G401 (cell line): ENCODE measurements at places on chromosomes 12 and 14. TPM values are rescaled to one million over a fixed set of nuclear protein-coding genes. Genes with fewer than 3 reads are reported as not detected.
A peak's percentile ranks its signal among the peaks of the same experiment; 100 is the strongest.

DNA sequence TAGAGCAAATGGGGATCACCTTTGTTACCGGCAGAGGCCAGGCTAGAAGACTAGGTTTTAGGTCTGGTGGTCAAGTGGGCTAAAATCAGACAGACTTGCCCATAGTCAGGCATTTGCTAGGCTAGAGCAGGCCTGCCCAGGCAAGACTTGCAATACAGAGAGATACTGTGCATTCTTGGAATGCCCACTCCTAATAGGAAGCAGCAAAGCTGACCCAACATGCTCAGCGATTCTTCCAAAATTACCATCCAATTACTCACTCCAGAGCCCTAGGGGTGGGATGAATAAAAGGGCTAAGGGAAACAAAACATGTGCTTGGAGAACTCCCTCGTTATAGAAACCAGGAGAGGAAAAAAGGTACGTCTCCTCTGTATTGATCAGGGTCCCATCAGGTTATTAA, 187.8 kb upstream of the AMIGO2 start:
- no peak for DNase-seq

DNA sequence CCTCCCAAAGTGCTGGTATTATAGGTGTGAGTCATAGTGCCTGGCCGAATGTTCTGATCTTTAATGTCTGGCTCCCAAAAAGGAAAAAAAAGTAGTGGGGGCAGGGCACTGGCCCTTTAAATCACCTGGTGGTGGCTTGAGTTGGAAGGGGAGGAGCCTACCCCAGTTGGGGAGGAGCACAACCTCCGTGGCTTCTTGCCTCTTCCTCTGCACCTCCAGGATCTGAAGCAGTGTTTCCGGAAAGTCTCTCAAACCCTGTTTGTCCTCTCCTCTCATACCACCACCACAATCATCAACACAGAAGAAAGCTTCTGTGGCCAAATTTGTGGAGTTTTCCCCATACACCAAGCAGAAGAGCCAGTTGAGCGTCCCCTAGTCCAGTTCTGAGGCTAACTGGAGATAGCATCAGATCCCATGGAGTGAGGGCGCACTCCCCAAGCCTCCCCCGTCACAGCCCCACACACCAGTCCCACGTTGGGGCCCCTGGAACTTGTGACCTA, 24.3 kb upstream of the RCOR1 start:
- DNase-seq = peak; percentile 28

- no peak for DNase-seq
These were observed 20.4 kb upstream of the TMEM179 start for GRCh38 chr14:104624939-104625338.

- no peak for DNase-seq
These were observed 6.3 kb downstream of the OTX2 start for GRCh38 chr14:56803816-56804535.

DNA sequence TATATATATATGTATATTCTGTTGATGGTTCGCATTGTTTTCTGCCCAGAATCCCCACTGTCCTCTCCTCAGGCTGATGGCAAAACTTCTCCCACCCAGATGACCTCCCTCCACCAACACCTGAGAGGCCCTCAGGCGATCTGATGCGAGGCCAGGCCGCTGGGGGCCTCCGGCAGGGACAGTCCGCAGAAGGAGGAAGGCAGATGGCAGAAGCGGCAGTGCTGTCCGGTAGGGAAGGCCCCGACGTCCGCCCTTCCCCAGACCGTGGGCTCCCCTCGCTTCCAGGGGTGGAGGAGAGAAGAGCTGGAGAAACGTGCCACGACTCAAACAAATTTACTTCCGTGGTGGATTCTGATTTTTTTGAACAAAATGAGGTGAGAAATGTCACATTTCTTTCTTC, 178.3 kb upstream of the RGS6 start:
- DNase-seq = no peak

Gene RPGRIP1
- total RNA-seq = 0.18 TPM in 1 of 2 replicates, not detected in the other
